Stimulated activated CD4-positive, alpha-beta T cell treated with anti-CD3 and anti-CD28 coated beads, Interleukin-2, amount 100 ng/mL, for 4 hours (primary cell): ENCODE measurements at places on chromosomes 1 and 21.

DNA sequence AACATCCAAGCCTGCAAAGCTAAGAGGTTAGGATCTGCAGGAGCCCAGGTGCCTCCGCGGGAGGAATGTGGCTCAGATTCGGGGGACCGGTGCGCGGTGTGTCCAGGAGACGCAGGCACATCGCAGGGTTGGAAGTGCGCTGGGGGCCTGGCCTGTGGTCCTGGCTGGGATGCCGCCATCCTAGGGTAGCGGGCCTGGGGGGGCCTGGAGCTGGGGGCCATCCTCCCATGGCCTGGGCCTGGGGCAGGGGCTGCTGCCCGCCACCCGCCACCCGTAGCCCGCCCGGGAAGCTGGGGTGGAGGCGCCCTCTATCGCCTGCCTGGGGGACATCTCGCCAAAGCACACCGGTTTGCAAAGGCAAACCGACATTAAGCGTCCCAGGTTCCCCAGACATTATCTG lies 170.6 kb upstream of the ARHGEF16 start:
- DNase-seq = no peak

- no peak for DNase-seq
Observed at GRCh38 chr1:67618285-67619018, 66.5 kb upstream of the GADD45A start.

- DNase-seq = no peak
Observed at GRCh38 chr1:33176362-33176850, 5.4 kb downstream of the TRIM62 start.

DNA sequence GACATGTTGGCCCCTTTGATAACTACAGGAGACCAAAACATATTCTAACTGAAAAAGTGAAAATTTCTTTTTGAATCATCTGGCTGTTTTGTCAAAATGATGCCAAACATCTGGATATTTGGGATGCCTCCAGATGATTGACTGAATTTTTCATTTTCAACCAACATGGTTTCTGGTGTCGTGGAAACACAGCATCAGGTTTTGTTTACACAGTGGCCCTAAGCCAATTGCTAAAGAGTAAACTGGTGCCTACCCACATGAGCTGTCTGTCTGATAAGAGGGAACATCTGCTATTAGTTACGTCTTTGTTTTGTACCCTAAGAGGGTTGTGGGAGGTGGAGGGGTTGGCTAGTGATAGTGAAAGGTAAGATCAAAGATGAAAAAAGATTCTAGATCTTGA lies 204.8 kb downstream of the KCNK2 start:
- DNase-seq = no peak

GRCh38 chr1:227764019-227764391 lies 28.8 kb downstream of the SNAP47 start:
- DNase-seq = no peak

DNA sequence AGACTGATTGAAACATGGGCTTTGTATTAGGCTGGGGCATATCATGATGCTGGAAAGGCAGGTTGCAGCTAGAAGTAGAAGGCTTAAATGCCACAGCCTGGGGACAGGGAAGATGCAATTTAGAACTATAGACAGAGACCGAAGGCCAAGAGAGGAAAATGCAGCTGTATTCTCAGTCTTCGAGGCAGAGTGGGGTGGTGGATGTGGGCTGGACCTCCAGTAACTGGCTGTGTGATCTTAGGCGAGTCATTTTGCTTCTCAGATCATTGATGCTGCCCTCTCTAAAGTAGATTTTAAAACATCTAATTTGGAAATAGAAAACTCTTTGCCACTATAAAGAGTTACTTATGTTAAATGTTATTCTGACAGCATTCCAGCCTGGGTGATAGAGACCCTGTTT lies 17.7 kb upstream of the SH2D2A start:
- DNase-seq = no peak

DNA sequence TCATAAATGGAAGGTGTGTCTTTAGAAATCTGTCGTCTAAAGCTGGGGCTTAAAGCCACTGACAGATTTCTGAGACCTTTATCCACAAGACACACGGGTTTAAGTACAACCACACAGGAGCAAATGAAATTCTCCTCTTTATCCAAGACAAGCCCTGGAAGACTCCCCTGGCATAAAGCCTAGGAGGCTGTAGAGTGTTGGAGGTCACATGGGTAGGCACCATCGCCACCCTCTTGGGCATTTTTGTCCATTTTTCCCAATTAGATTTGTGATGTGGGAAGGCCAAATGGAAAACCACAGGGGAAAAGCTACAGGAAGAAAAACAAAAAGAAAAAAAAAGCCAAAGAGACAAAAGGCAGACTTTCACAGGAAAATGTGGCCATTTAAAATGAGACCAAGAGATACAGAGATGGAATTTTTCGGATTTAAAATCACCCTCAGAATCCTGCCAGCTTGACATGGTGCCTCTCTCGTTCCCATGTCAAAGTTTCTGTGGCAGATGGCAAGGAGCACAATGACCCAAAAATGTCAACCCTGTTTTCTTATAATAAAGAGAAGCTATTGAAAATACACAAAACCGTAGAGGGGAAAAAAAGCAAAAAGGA lies 91.9 kb downstream of the PLD5 start:
- no peak for DNase-seq

GRCh38 chr1:154142358-154142757 lies 12.5 kb downstream of the NUP210L start:
- DNase-seq = no peak

DNA sequence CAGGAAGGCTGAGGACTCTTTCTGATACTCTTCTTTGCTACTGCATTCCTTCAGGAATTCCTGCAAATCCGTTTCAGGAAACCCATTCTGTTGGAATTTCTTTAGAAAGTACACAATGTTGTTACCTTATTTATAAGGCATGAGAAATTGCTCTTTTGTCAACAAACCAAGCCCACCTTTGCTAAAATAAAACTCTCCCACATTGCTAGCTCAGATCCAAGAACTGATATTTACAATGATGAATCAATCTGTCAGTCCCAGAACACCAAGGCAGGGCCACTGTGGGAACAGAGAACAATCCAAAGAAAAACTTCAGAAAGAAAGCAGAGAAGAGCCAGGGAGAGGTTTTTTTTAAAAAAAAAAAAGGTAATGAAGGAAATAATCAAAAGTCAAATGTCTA lies 36.6 kb upstream of the LPAR3 start:
- no peak for DNase-seq

- no peak for DNase-seq
Observed at GRCh38 chr21:44982558-44983250, 42.9 kb downstream of the SLX9 start.

GRCh38 chr21:44823179-44823660 lies 5.4 kb upstream of the SUMO3 start:
- no peak for DNase-seq

DNA sequence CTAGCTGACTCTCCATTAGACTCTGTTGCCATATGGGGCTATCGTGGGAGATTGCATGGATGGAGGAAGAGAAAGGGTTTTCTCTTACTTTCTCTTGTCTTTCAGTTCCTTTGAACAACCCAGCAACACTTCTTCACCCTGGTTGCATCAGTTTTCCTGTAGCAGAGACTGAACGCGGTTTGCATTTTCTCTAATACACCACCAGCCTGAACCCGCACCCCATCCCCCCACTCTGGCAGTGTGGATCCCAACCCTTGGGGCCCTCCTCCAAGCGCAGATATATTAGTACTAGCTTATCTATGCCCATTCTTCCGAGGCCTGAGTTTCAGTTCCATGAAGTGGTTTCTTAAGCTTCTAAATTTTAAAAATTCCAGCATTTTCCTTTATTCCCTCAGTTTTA lies 12.6 kb downstream of the DR1 start:
- no peak for DNase-seq

GRCh38 chr1:100308777-100309176 lies 42.8 kb downstream of the RTCA start:
- DNase-seq = no peak

DNA sequence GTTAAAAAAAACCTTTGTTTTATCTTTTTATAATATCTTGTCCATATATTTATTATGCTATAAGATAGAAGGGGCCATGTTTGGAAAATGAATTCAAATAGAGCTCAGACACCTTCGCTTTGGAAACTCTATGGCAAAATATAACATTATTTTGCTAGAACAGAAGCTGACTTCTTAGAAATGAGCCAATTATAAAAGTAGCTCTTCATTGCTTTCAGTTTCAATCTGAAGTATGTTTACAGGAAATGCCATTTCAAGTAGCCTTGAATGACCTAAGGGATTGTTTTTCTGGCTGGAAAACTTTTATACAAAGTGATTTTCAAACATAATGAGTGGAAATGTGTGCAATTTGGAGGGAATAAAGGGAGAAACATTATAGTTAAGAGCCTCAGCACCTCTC lies 37.8 kb upstream of the GBP5 start:
- no peak for DNase-seq
